ENCODE measurements at places on chromosomes 7 and 10.

GRCh38 chr10:115976342-115976741 lies 296.7 kb downstream of the GFRA1 start:
- DNase-seq, result no peak

GRCh38 chr7:33411020-33411419 lies 281.7 kb downstream of the BBS9 start:
- no peak for DNase-seq

- no peak for DNase-seq
Measured at GRCh38 chr10:12577610-12578009, 228.3 kb downstream of the CAMK1D start.

DNA sequence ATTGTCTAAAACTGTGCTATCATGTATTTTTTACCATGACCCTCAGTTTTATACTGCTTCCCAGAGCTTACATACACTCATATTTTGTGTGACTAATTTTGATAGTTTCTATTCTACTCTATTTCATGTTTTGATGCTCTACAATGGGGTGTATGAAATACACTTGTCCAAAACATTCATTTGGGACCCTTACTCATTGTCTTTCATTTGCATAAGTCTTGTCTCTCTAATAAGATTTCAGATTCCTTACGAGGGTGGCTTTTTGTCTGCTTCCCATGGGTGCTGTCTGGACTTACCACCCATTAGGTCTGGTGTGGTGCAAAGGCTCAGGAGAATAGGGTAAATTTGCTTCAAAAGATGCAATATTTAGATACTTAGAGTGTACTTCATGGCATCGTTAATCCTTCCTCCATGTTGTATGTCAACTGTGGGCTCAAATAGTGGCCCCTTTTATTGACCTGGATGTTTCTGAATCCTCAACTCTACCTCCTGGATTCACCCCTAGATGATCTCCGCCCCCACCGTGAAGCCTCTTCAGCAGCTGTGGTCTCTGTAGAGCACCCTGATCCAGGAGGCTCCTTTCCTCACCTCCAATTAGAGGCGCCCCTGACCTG lies 3.6 kb upstream of the GIMAP5 start:
- no peak for DNase-seq

- DNase-seq, result no peak
Measured at GRCh38 chr10:109939315-109939961, 16.1 kb upstream of the XPNPEP1 start.

DNA sequence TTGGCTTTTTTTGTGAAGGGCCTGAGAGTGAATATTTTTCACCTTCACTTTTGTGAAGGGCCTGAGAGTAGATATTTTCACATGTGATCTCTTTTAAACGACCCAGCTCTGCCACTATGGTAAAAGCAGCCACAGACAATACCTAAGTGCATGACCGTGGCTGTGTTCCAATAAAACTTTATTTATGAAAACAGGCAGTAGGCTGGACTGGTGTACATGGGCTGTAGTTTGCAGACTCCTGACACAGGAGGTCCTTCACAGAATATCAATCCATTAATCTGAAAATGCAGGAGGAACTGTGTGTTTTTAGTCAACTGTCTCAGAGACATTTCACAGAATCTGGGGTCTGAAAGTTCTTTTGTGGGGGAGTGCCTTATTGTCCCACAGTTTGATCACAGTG lies 186.9 kb downstream of the PRKCQ start:
- no peak for DNase-seq

All from A172 (cell line).